ENCODE measurements at places on chromosomes 1 and 21.

GRCh38 chr1:116448785-116449385, 75.8 kb downstream of the ATP1A1 start:
- no peak for DNase-seq

GRCh38 chr1:114345930-114346479, 165.0 kb downstream of the TRIM33 start:
- DNase-seq: no peak

GRCh38 chr1:155729031-155729898, 40.4 kb downstream of the DAP3 start:
- peak; percentile 34 for DNase-seq

- no peak for DNase-seq
Observed at GRCh38 chr1:113675302-113675701, 84.0 kb downstream of the PHTF1 start.

- no peak for DNase-seq
Observed at GRCh38 chr1:26349188-26349876, 4.6 kb downstream of the CRYBG2 start.

- DNase-seq: no peak
Observed at GRCh38 chr1:50851034-50851433, 109.0 kb downstream of the FAF1 start.

GRCh38 chr1:18951818-18952391, 4.6 kb downstream of the IFFO2 start:
- DNase-seq: no peak

All from amygdala (tissue), 56 donors.